A673 (cell line): ENCODE measurements at places on chromosomes 3 and 15.

GRCh38 chr15:77474310-77474988 lies 53.8 kb downstream of the HMG20A start:
- peak; percentile 53 for DNase-seq

- DNase-seq, result no peak
These were observed 9.6 kb upstream of the SNX22 start for GRCh38 chr15:64141798-64142512.

- no peak for DNase-seq
These were observed 4.6 kb downstream of the UNC13C start for GRCh38 chr15:53982876-53983275.

GRCh38 chr3:12901623-12902045 lies 60.3 kb upstream of the RPL32 start:
- no peak for DNase-seq

DNA sequence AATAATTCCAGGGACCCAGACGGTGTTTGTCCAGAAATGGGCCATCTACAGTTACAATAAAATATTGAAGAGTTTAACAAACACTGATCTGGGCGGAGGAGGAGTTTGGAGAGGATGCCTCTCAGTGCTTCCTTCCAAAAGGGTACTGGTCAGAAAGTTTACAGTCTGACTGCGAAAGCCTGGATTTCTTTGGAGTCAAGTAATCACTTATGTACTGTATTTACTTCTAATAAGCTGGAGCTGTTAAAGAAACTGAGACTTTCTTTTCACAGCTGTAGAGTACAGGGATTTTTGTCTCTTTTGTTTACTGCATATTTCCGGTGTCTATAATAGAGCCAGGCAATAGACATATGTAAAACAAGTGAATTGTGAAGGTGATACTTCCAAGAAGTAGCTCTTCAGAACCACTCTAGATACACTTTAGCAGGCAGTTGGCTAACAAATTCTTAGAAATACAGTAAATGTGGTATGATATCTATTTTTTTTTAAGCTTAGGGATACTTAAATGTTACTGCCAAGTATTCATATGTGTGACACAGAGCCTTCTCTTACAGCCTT lies 22.1 kb upstream of the NEO1 start:
- no peak for DNase-seq

GRCh38 chr3:117443014-117443413 lies 733.4 kb downstream of the TUSC7 start:
- DNase-seq, result no peak

DNA sequence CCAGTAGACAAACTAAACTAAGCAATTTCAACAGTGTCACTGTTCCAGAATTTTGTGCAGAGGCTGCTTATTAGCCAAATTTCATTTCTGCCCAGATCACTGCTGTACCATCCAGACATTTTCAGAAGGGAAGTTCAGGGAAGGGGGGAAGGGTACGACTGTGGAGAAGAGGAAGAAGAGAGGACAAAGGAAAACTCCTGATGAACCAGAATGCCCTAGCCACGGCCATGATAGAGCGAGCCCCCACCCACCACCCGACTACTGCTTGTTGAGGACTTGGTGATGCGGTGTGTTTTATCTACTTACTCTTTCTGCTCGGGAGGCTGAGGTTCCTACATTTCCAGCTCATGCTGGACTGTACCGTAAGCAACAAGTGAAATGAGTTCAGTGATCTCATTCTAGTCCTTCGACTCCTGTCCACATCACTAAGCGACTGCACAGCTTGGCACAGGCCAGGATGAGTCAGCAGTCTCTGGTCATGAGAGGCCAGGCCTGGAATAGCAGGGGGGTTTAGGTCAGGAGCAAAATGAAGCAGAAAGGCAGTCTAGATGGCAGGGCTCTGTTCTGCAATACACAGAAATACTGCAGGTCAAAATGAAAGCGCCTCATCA lies 330.8 kb downstream of the TIGIT start:
- DNase-seq, result peak; percentile 10

GRCh38 chr3:45868650-45869049 lies 17.7 kb upstream of the CCR9 start:
- DNase-seq, result no peak

DNA sequence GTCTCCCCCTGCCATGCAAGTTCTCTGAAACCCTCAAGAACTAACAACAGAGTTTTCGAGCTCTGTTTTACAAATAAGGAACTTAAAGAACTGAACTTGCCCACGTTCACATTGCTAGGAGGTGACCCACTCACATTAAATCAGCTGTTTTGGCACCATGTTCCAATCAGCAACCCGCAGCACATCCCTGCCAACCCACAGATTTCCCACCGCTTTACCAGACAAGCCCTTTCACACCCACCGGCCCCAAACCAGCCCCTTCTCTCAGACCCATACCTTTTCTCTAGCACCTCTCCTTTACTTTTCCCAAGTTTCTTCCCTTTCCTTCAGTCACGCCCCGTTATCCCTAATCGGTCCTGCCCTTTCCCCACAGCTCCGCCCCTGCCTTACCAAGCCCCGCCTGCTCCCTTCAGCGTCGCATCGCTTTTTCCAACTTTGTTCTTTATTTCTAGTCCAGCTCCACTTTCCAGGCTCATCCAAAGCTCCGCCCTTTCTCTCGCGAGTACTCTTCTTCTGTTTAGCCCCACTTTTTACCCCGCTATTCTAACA lies 804 bp upstream of the BRPF1 start:
- no peak for DNase-seq

DNA sequence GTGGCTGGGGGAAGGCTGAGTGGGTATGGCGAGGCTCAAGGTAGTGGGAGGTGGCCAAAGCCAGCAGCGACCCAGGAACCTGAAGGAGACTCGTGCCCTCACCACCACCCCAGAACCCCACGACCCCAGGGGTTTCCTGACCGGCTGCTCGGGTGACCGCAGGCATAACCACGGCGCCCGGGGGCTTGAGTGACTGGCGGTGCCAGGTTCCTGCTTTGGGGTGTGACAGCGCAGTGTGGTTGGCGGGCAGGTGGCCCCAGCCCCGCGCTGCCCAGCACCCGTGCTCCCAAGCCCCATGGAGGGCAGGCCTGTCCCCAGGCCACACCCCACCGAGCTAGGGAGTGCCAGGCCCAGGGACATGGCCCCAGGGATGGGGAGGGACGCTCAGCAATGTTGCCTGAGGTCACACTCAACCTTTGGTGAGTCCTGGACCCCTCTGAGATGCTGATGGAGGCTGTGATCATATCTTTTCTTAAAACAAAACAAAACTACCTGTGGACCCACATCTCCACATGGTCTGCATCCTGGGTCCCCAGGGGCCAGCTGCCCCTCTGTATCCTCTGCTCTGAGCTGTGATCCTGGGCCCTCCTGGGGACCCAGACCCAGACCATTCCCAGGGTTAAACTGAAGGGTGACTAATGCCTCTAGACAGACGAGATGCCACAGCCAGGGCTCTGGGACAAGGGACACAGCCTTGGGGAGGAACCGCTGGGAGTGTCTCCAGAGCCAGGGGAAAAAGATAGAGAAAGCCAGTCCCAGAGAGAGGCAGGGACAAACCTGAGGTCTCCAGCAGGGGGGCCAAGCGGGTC lies 13.0 kb downstream of the DNAJB8 start:
- DNase-seq, result no peak

DNA sequence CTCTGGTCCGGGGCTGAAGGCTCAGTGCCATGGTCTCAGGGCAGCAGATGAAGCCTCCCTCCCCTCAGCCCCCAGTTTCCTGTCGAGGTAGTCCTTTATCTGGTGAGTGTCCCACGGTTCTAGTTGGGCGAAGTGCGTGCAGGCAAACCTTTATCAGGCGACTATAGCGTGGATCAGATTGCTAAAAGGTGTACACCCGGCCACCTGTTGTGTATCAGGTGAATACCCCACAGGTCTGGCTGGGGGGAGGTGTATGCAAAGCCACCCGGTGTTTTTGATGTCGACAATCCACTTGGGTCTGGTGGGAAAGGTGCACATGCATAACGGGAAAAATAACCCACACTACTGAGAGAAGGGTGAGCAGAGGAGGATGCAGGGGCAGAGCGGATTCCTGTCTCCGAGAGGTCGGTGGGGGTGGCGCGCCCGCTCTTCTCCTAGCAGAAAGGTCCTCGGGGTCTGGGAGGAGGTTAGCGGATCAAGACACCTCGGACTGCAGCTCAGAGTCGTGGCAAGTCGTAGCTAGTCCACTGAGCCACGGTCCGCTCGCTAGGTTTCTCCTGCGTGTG lies 507 bp downstream of the SLC12A6 start:
- DNase-seq, result no peak
